ENCODE measurements at places on chromosomes 2 and 18.

DNA sequence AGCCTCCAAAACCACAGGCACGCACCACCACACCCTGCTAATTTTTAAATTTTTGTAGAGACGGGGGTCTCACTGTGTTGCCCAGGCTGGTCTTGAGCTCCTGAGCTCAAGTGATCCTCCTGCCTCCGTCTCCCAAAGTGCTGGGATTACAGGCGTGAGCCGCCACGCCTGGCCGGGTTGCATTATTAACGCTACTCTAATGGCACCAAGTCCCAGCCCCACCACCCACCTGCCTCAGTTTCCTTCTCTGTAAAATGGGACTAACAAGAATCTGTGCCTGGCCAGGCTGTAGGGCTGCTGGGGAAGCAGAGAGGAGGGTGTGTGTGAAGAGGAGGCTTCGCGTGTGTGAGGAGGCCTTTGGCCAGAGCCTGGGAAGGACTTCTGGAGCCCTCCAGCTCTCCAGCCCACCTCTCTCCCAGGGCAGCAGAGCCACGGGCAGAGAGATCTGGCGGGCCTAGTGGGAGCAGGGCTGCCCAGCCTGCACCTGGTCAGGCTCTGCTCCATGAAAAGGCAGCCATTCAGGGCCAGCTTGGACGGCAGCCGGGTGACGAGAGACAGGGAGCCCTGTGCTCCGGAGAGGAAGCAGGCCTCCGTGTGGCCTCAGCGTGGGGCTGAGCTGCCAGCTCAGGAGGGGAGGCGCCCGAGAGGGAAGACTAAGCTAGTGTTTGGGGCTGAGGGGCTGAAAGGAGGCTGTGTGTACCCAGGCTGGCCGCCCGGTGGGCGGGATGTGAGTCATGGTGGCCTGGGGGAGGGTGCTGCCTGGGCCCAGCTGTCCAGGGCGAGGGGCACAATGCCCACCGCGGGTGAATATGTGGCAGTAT is 7.4 kb upstream of the B3GNT7 start:
- DNase-seq, result no peak

DNA sequence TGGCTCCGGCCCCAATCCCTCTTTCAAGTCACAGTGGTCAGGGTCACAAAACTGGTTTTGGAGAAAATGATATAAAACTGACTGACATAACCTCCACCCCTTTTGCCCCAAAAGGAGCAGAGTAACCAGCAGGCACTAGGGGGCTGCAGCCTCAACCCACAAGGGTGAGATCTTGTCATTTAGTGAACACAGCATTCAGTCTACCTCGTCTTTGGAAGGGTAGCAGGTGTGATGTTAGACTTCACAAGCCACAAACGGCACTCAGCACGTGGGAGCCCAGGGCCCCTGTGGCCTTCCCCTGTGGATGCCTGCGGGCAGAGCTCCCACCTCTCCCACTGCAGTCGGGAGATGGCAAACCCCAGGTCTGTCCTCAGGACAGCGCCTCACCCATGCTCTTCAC is 372.1 kb upstream of the MYT1L start:
- DNase-seq, result no peak

GRCh38 chr2:54675738-54676137 is 47.7 kb upstream of the EML6 start:
- DNase-seq, result no peak

GRCh38 chr2:164696634-164697033 is 75.4 kb upstream of the GRB14 start:
- no peak for DNase-seq

- no peak for DNase-seq
Measured at GRCh38 chr2:101337877-101338276, 29.4 kb upstream of the RNF149 start.

DNA sequence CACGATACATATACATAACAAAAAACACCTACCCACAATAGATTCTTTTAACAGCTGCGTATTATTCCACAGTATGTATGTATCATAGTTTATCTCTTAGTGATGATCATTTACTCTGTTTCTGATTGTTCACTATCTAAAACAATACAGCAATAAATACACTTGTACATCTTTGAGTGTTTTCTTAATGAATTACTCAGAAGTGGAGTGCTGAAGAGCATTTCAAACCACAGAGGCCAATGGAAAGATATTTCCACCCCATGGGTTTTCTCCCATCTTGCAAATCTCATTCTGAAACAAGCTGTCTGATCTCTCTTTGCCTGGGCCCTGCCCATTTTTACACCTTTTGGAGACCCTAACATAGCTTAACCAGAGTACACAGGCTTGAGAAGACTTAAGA is 113.8 kb upstream of the KLF7 start:
- DNase-seq, result no peak

DNA sequence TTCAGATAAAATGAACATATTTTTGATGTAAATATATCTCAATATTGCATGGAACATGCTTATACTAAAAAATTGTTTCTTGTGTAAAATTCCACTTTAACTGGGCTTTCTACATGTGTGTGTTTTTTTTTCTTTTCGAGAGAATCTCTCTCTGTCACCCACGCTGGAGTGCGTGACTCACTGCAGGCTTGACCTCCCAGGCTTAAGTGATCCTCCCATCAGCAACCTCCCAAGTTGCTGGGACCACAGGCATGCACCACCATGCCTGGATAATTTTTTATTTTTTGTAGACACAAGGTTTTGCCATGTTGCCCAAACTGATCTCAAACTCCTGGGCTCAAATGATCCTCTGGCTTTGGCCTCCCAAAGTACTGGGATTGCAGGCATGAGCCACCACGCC is 254.6 kb downstream of the LOXHD1 start:
- no peak for DNase-seq

DNA sequence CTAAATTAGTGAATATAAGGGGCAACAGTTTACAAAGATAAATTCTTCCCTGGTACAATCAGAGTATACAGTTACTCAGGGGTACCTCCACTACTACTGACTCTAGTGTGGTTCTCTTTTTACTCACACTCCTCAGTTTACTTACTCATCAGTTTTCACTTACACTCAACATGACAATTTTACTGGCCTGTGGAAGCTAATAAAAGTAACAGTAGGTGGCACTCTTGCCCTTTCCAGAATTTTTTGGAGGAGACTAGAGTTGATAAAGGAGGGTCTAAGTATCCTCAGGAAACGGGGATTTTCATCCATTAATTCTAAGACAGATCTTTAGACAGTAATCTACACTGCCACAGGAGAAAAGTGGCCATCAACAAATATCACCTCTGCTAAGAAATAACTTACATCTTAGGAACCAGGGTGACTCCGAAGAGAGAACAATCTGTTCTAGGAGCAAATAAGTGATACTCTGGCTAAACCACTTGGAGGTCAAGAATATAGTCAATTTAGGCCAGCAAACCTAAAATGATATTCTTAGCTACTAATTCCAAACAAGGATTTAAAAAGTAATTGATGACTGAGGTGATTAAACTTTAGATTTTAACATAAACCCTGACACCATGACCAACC is 61.3 kb downstream of the ATL2 start:
- no peak for DNase-seq

DNA sequence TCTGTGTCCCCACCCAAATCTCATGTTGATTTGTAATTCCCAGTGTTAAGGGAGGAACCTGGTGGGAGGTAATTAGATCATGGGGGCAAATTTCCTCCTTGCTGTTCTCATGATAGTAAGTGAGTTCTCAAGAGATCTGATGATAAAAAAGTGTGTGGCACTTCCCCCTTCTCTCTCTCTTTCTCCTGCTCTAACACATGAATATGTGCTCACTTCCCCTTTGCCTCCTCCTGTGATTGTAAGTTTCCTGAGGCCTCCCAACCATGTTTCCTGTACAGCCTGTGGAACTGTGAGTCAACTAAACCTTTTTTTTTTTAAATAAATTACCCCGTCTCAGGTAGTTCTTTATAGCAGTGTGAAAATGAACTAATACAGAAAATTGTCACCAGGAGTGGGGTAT is 380.0 kb downstream of the MEIS1 start:
- no peak for DNase-seq

GRCh38 chr2:53708988-53709387 is 58.6 kb upstream of the CHAC2 start:
- no peak for DNase-seq

GRCh38 chr2:187358531-187358930 is 89.5 kb downstream of the CALCRL start:
- DNase-seq, result no peak

GRCh38 chr2:196808083-196808665 is 981 bp downstream of the C2orf66 start:
- no peak for DNase-seq

DNA sequence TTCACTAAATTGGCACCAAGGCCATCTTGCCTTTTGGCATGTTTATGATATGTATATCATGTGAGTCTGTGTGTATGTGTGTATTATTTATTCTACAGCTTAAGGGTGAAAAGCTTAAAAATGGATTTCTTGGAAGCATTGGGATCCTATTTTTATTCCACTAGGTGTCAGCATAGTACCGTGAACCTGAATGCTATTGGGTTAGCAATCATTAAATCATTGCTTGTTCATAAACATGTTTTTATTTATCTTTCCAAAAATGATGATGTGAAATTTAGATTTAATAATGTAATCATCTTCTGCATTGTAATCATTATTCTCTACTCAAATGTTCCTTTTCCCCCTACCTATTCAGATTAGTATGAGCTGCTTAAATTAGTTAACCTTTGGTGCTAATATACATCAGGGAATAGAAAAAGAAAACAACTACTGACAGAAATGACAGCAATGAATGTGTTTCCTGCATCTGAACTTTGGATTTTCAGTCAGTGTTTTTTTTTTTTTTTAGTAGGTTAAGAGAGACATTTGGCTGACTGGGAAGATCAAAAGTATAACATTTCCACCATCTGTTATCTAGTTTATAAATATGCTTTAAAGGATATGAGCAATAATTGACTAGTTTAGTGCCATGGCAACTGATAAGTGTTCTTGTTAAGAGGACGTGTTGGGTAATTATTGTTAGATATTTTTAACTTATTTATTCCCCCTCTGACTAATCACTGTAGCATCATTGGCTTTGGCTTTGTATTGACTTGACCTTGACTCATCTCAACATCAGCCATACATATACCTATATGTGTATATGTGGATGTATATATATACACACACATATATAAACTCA is 14.1 kb upstream of the ZSWIM2 start:
- no peak for DNase-seq

DNA sequence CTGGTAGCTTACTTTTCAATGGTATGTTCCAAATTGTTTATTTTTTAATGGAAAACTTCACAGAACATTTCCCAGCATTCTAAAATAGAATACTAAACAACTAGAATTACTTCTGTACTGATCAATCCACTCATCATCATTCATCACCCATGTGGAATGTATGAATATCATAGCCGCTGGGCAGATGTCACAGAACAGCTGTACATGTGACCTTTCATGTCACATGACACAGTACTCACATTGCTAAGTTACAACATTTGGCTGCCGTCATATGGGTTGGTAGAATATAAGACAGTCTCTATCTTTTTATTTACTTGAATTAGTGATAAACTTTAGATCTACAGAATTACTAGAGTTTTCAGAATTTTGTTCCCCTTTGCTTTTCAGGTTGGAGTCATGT is 387.6 kb downstream of the ZEB2 start:
- DNase-seq, result no peak

GRCh38 chr18:57785751-57786437 is 17.2 kb downstream of the ATP8B1 start:
- no peak for DNase-seq

GRCh38 chr18:62758591-62758990 is 43.2 kb downstream of the PHLPP1 start:
- no peak for DNase-seq

DNA sequence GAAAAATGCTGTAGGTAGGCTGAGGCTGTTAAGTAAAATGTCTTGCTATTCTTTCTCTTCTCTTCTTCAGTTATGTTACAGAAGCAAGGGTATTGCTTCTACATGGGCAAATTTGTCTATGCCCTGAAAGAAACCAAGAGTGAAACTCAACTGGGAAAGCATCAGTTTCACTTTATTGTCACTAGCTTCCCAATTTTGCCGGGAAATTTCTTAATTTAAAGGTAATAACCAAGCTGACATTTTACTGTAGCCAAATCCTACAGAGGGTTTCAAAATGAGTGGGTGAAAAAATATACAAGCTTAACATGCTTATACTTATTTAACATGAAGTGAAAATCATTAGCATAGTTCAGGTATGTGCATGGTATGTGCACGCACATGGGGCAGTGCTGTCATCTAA is 3.2 kb downstream of the TANK start:
- DNase-seq, result no peak

GRCh38 chr18:64032312-64032711 is 62.4 kb downstream of the SERPINB8 start:
- no peak for DNase-seq

GRCh38 chr2:132780651-132781050 is 110.6 kb upstream of the LYPD1 start:
- DNase-seq, result no peak

- no peak for DNase-seq
Measured at GRCh38 chr18:8765783-8766463, 60.6 kb downstream of the MTCL1 start.

- DNase-seq, result no peak
Measured at GRCh38 chr2:144986691-144987090, 466.8 kb upstream of the ZEB2 start.

GRCh38 chr2:128651000-128651399 is 332.3 kb upstream of the HS6ST1 start:
- DNase-seq, result no peak

DNA sequence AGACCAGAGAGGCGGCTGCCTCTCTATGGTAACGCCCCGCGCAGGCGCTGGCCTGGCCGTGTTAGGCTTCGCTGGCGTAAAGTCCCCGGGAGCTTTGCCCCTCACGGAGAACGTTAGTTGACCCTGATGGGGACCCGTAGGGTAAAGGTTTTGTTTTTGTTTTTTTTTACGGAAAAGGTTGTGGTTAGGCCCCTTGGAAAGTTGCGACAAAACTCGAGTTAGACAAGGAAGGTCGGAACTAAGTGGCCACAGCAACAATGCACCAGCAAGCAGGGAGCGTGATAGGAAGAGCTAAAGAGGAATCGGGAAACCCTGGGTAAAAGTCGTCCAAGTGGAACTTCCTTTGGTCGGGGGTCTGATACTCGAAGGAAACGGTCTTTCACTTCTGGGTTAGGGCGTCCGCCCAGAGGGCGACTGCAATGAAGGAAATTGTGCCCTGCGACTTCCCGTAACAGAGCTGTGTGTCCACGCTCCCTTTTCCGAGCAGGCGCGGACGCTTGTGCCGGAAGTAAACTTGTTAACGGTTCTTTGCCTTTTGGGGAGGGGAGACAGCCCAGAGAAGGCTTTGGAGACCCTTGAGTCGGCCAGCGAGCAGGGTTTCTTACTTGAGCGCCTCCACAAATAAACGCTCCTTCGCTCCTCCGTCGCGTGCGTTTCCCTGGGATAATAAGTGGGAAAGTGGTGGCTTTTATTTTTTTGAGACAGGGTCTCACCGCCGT is 493 bp upstream of the CLASP1 start:
- DNase-seq, result peak; percentile 91

GRCh38 chr2:56185101-56185581 is 1.4 kb downstream of the CCDC85A start:
- no peak for DNase-seq

- DNase-seq, result no peak
Measured at GRCh38 chr18:53567929-53568574, 656.4 kb downstream of the MBD2 start.

- no peak for DNase-seq
Measured at GRCh38 chr2:147511491-147511948, 333.3 kb upstream of the ACVR2A start.
